ENCODE measurements at places on chromosomes 4 and X.
A peak's percentile ranks its signal among the peaks of the same experiment; 100 is the strongest.

DNA sequence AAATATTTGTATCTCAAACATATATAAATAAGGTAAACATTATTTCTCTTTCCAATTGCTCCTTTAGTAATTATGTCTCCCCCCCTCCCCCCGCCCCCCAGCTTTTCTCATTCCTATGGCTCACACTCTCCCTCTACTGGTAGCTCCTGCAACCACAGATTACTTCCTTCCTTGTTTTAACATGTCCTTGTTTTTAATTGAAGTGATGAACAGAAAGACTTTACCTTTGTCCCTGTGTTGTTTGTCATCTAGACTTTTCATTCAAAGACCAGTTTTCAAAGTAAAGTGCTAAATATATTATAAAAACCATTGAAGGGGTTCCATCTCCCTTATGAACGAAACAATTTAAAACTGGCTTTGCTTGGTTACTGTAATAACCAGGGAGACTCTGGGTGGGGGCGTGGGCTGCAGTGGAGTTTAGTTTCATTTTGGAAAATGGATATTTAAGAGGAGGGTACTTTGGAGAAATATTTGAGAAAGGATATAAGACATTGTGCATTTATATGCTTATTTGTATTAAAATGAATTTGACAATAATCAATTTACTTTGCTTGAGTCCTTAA is 352.9 kb downstream of the RAPGEF2 start:
- DNase-seq: peak; percentile 68

DNA sequence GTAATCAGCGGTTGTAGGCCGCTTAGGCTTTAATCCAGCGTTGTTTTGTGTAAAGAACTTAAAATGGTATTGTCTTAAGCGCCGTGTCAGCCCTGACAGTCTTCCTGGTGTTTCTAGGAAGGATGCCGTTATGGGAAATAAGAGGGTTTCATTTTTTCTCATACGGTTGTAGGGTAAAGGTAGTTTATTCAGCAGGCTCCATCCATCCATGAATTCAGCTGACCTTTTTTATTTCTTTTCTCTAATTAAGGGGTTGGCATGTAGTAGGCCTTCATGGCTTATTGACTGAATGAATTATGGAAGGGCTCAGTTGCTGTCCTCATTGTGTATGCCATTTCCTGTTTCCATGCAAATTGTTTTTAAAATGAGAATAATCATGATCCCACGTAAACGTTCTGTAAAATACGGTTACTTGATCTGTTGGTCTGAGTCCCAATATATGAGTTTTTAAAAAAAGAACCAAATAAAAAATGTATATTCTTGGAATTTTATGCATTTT is 693 bp downstream of the OCIAD1 start:
- DNase-seq: no peak

GRCh38 chrX:38992441-38993096 is 191.3 kb downstream of the MID1IP1 start:
- no peak for DNase-seq

DNA sequence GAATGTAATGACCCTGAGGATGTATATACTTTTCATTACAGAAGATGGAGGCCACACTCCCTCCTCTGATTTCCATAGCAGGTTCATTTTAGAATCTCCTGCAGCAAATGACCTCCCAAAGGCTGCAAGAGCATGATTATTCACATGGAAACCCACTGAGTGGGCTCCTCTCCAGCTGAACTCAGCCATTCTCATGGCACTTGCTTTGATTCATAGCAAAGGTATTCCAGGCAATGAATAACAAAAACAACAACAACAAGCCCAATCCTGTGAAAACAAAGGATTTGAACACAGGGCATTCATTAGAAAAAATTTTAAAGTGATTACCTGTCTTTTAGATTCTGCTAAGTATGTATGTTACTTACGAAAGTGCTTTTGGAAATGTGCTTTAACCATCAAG is 894.0 kb upstream of the FRG1 start:
- DNase-seq: no peak

DNA sequence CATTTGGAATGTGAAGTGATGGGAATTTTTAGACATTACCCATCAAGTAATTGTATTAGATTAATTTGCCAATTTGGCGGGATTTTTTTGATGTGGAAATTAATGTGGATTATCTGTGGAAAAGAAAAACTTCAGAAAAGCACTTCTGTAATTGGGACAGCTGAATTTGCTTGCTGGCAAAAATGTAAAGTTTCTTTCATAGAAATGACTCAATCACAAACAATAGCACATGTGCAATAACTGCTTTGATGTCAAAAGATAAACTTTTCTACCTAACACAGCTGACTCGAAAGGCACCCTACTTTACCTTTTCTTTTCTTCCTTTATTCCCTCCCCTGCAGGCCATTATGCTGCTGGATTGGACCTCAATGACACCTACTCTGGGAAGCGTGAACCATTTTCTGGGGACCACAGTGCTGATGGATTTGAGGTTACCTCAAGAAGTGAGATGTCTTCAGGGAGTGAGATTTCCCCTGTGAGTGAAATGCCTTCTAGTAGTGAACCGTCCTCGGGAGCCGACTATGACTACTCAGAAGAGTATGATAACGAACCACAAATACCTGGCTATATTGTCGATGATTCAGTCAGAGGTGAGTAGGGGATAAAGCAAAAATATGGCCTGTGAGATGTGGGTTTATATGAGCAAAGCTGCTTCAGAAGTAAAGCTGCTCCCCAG is 1.4 kb downstream of the AREG start:
- DNase-seq: no peak

GRCh38 chr4:7108660-7109059 is 40.8 kb upstream of the GRPEL1 start:
- no peak for DNase-seq

DNA sequence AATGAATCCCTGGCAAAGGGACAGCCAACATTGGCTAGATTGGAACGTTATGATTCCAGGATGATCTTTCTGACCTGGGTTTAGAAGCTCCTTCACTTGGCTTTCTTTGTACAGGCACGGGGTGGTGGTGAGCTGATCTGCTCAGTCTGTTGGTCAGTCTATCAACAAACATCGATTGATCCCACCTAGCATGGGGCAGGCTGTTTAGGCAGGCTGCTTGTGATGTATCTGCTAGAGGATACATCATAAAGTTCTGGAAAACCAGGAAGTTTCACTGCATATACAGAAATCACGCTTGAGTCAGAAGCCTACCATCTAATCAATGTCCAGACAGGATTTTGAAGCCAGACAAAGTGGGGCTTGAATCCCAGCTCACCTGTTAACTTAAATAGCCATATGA is 6.9 kb downstream of the FRMD7 start:
- DNase-seq: no peak

GRCh38 chr4:140157341-140157740 is 3.4 kb upstream of the MAML3 start:
- DNase-seq: no peak

DNA sequence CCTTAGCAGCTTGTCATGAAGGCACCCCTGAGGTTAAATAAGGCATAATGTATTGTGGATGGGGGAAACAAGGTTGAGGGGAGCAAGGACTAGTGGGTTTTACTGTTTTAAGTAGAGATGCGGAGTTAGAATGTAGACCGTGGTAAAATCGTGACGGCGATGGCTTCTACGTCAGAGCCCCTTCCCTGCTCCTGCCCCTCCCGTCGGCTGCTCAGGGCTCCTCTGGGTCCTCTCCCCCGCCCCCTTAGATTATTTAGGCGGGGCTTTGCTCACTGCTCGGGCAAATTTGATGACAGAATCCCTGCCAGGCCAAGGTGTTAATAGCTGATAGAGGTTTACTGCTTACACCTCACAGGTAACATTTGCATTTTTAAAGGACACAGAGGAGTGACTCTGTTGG is 2.3 kb downstream of the FRMPD3 start:
- DNase-seq: no peak

DNA sequence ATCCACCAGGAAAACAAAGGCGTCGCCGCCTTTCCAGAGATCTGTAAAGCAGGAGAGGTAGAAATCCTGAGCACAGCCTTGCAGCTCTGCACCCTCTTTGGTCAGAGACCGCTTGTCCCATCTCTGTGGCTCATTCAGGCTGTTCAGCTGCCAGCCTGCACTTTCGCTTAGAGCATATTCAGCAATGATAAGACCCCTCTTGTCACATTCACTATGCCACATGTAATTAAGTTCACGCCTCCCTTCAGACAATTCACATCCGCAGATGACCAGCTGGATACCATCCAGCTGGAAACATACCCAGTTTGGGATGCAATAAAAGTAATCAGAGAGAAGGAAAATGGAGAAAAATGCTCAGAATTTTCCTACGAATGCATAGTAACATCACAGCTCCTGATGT is 335.4 kb downstream of the UNC5C start:
- DNase-seq: no peak

- peak; percentile 76 for DNase-seq
These were observed at the start of gene MTMR8 for GRCh38 chrX:64394874-64395567. TSS of gene MTMR8 (minus strand) at chrX:64395452. CDS start at chrX:64395363, 89 bp downstream.

GRCh38 chrX:19382555-19383145 is 38.9 kb downstream of the PDHA1 start:
- DNase-seq: peak; percentile 42

DNA sequence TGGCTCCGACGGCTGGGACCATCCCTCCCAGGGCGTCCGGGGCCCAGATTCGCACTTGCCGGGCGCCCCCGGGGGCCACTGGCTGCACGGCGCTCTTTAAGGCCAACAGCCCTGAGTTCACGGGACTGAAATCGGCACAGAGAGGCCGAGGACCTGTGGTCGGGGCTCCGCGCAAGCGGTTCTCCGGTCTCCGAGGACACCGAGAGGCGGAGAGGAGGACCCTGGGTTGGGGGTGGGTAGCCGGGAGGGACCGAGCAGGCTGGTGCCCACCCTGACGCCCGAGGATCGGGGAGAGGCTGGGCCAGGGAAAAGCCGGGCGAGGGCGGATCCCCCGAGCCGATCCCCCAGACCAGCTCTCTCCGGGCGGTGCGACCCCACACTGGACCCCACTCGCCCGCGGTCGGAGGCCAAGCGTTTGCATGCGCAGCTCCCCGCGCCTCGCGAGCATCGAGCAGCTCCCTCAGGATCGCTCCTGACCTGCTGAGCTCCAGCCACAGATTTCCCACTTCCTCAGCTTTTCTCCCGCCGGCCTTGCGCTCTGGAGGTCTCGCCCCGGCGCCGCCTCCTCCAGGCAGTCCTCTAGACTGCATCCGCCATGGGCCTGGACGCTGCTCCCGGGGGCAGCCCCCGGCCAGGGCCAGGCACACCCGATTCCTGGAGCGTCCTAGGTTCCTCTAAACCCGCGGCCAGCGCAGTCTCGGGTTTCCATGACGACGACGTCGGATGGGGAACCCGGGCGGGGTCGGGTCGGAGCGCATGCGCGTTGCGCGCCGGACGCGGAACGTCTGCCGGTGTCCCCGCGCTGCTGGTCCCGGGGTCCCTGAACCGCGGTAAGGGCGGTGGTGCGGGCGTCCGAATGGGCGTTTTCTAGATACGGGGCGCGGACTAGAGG is 17.6 kb upstream of the NAT8L start:
- peak; percentile 95 for DNase-seq

- no peak for DNase-seq
These were observed 14.6 kb upstream of the ATXN3L start for GRCh38 chrX:13334491-13334890.

Data from K562 (cell line).